Activated CD4-positive, alpha-beta T cell treated with anti-CD3 and anti-CD28 coated beads, Interleukin-2, amount 10 ng/mL, durations not matched to agents 7 days and 5 days (primary cell): ENCODE measurements at places on chromosomes 7 and 10. TPM values are rescaled to one million over a fixed set of nuclear protein-coding genes. Genes with fewer than 3 reads are reported as not detected.

DNA sequence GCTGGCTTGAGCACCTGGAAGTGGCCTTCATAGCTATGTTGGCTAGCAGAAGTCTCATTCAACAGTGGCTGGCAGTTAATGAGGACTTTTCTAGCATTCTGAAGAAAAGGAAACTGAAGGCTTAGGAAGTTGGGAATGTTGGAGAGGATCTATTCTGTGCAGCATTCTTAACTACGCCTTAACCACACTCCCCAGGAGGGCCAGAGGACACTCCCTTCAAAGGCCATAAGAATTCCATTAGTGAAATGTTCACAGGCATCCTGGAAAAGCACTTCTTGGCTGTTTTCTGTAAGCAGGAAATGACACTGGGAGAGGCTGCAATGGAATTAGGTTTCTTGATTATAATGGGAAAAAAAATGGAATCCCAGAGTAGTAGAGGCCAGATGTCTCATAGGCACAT is 188.9 kb downstream of the ARHGAP12 start:
- DNase-seq, result no peak

DNA sequence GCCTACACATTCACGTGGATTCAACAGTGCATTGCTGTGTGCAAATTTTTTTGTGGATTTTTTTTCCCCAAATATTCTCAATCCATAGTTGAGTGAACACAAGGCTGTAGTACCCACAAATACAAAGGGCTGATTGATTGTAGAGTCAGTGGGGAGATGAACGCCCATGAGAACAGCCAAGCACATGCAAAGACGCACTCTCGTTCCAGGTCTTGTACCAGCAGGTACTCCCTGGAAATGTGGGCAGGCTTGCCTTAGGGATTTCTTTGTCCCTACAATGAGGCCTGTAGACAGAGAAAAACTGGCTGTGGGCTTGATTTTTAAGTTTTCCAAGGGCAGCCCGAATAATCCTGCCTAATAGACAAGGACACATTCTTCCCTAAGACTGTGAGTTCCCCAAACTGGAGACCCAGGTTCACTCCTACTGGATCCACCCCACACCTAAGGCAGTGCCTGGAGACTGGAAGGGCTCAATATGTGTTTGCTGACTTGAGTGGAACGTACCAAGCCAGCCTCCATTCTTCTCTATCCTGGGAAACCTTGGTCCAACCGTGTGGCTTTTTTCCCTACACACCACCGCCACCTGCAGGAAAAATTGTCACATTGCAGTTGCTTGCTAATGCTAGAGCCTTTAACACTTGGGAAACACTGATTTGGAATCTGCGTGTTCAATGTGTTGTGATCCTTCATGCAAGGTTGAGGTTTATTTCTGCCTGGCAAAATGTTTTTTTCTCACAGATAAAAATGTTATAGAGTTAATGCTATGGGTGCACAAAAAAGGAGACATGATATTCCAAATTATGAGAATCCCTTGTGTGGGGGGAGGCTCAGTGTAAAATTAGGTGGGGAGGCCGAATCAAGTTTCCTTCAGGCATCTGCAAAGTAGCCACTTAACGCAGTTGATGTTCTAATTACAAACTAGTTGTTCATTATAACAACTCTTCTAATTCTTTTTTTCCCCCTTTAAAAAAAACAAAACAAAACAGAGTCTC is 49.3 kb downstream of the PPP1R17 start:
- DNase-seq, result no peak

DNA sequence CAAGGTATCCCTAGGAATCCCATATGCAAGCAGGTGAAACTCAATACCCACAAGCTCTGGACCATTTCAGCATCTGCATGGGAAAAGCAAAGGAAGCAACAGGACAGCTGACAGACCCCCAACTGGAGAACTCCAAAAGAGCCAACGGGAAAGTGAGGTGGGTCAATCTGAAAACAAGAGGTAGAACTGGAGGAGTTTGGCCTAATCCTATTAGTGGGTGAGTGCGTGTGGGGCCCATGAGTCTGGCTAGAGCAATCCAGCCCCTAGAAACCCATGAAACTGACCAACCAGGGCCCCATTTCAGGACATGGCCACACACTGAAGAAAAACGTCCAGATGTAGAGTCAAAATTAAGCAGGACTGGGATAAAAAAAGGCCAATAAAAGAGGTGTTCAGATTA is 26.6 kb upstream of the WNT8B start:
- DNase-seq, result no peak

- no peak for DNase-seq
Measured at GRCh38 chr7:141301544-141301943, 227.7 kb downstream of the TMEM178B start.

GRCh38 chr10:130935897-130936550 is 375.5 kb downstream of the TCERG1L start:
- DNase-seq, result no peak

DNA sequence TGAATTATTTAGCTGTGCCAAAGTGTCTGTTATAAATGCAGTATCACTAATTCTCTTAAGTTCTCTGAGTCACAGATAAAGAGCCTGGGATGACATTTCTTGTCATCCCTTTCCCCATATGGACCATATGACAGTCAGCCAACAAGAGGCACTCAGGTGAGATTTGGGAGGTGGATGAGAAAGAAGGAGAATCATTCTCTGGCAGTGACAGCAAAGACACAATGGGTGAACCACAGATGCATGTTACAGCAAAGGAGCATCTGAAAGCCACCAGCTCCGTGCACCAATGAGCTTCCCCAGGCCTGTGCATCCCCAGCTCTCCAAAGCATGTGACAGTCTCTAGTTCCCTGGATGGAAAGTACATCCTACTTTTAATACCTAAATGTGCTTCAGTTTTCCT is 10.8 kb downstream of the GIMAP6 start:
- DNase-seq, result no peak

DNA sequence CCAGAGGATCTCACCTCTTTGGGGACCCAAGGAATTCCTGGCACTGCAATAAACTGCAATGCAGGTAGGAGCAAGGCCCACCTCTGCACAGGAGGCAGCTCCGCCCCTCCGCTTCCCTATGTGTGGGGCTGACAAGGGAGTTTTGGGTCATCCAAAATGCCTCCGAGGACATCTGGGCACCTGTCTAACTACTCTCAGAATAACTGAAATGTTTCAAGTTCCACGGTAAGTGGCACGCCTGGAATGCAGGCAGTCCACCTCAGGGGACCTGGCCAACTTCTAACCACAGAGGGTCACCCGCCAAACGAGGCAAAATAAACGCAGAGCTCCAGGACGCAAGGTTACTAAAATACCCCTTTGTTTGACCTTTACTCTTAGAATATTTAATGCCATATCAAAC is 102.5 kb downstream of the FGFR2 start:
- no peak for DNase-seq

Gene UPK3B
- 1.5 TPM for total RNA-seq

DNA sequence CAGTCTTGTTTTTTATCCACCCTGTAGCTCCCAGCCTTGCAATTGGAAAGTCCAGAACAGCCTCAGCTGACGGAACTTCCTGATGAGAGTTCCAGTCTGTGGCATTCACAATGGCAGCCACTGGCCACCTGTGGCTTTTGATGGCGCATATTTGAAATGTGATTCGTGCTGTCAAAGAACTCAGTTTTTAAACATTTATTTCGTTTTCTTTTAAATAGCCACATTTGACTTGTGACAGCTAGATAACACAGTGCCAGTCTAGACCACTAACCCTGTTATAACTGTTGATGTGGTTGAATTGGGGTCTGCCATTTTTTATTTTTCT is 97.3 kb downstream of the INPP5A start:
- no peak for DNase-seq

DNA sequence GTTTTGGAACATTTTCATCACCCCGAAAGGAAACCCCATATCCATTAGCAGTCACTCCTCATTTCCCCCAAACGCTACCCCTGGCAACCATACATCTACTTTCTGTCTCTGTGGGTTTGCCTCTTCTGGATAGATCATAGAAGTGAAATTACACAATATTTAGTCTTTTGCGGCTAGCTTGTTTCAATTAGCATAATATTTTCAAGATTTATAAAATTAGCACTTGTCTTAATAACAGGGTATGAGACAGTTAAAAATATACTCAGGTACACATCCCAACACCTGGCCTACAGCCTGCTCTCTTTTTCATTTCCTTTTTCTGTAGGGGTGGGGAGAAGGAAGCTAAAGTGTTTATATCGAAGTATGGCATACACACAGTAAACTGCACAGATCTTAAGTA is 81.4 kb upstream of the LRGUK start:
- no peak for DNase-seq

Gene C7orf25
- 5.1 TPM for total RNA-seq

DNA sequence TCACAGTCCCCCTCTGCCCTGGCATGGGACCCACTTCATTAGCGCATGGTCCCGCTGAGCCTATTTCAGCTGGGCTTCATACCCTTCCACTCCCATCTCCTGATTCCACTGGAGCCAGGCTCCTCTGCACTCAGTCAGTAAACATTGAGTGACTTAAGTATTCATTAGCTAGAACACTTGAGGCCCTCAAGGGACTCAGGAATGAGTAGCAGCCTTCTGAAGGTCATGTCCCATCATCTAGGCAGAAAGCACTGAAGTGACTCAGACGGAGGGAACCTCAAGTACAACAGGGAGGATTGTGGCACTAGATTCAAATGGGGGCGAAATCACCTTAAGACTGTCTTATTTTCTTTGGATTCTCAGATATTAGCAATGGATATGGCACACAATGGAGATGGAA is 186.6 kb upstream of the INHBA start:
- no peak for DNase-seq

Gene TMEM176A
- total RNA-seq, result not detected

GRCh38 chr7:146878901-146879300 is 762.3 kb downstream of the CNTNAP2 start:
- DNase-seq, result no peak

GRCh38 chr10:63157845-63158624 is 24.9 kb downstream of the NRBF2 start:
- DNase-seq, result peak; percentile 70

DNA sequence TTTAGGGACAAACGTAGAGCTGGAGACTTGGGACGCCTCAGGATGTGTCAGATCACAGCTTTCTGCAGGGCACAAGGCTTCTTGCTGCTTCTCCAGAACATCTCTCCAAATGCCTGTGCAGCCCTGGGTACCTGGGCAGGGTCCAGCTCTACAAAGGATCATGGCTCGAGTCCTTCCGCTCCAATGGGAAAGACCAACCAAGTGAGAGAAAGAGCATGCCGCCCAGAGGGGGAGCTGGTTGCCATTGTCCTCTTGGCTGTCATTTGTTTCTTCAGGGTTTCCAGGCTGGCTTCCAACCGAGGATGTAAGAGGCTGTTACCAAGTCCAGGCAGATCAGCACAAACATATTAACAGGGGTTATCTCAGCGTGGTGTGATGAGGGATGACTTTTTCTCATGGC is 5.6 kb upstream of the LEP start:
- DNase-seq, result no peak

DNA sequence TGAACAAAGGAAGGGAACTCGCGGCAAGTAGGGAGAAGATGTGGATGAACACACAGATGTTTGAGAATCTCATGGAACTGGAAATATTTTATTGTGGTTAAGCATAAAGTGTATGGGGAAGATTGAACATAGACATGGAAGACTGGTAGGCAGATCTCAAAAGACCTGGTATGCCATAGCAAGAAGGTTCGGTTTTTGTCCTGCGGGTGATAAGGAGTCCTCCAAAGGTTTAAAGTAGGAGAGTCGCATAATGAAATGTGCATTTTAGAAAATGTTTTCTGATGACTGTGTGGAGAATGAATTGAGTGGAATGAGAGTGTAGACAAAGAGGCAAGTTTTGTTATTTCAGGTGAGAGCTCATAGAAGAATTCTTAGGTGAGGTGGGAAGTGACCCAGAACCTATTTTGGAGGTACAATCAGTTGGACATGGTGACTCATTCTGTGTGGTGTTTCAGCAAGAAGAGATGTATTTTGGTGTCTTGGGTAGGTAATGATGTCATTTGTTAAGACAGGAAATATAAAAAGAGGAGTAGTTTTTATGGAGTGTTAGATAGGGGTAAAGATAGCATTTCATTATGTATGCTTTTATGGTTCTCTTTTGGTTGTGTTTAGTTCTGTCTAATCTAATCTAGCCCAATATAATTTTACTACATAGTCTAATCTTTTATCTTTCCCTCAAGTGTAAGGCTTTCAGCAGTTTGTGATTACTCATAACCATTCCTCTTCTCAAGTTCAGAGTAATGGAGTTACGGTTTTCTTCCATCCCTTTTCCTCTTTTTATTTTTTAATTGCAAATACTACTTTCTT is 239.2 kb downstream of the EXOC4 start:
- DNase-seq, result no peak

Gene C1GALT1
- 58.2 TPM for total RNA-seq

Gene IFIT1B
- total RNA-seq, result not detected

- DNase-seq, result no peak
Measured at GRCh38 chr10:83075016-83075814, 1064.1 kb upstream of the GHITM start.

Gene CNPY1
- total RNA-seq, result not detected

- DNase-seq, result no peak
Measured at GRCh38 chr10:49666685-49667084, 12.8 kb upstream of the C10orf53 start.

DNA sequence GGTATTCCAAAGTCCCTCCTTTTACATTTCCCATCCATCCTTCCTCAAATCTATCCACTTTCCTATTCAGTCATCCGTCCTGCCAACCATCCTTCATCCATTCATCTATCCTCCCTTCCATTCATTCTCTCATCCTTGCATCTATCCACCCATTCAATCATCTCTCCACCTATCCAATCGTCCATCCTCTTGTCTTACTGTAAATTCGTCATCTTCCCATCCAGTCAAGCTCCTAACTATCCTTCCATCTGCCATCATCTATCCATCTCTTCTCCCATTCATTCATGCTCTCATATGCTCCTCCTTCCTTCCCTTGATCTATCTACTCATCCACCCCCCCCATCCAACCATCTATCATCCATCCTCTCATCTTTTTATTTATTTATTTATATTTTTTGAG is 5.0 kb downstream of the CALHM3 start:
- DNase-seq, result no peak

Gene POMZP3
- total RNA-seq, result 12.4 TPM

DNA sequence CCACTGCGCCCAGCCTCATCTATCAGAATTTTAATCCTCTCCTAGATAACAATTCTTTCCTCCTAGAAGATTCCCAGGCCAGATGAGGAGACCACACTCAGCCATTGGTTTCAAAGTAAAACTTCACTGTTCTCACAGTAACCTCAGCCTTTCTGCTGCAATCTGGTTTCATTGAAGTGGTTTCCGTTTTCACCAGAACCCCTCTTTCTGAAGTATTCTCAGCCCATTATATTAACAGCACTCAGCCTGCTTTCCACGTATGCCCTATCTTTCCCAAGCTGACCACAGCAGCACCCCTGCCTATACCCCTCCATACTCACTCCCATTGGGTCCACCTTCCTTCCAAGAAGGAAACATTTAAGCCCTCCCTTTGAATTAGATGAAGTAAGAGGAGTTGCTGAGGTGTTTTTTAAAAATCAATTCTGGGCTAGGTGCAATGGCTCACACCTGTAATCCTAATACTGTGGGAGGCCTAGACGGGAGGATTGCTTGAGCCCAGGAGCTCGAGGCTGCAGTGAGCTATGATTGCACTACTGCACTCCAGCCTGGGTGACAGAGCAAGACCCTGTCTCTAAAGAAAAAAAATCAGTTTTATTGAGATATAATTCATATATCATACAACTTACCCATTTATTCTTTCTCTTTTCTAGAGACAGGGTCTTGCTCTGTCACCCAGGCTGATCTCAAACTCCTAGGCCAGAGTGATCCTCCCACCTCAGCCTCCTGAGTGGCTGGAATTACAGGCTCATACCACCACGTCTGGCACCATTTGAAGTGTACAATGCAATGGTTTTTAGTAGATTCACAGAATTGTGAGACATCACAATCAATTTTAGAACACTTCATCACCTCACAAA is 11.3 kb downstream of the PLAU start:
- peak; percentile 62 for DNase-seq
